GF-D8 (cell line): ENCODE measurements at places on chromosomes 4 and X.
A peak's percentile ranks its signal among the peaks of the same experiment; 100 is the strongest.

GRCh38 chr4:125838202-125838601 lies 523.4 kb downstream of the FAT4 start:
- no peak for DNase-seq

DNA sequence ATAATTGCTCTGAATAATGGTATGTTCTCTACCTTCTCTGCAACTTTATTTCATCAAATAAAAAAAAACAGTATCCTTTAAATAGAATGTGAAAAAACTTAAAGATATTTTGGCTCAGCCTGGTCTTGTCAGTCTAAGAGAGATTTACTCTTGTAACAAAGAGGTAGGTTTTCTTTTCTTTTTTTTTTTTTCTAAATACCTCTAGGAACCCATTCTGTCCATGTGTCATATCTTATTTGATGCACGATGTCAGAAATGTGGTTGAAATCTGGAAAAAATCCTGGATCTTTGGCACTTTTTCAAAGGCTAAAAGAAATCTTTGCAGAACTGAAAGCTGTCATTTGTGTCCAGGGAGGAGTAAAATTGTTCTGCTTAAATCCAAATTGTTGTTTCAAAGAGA lies 17.3 kb upstream of the FGF5 start:
- no peak for DNase-seq

- DNase-seq, result no peak
Observed at GRCh38 chr4:99276417-99276816, 14.4 kb downstream of the ADH1A start.

- DNase-seq, result no peak
Observed at GRCh38 chr4:86155766-86156165, 204.1 kb downstream of the MAPK10 start.

- DNase-seq, result no peak
Observed at GRCh38 chr4:124276461-124276860, 436.1 kb downstream of the ANKRD50 start.

DNA sequence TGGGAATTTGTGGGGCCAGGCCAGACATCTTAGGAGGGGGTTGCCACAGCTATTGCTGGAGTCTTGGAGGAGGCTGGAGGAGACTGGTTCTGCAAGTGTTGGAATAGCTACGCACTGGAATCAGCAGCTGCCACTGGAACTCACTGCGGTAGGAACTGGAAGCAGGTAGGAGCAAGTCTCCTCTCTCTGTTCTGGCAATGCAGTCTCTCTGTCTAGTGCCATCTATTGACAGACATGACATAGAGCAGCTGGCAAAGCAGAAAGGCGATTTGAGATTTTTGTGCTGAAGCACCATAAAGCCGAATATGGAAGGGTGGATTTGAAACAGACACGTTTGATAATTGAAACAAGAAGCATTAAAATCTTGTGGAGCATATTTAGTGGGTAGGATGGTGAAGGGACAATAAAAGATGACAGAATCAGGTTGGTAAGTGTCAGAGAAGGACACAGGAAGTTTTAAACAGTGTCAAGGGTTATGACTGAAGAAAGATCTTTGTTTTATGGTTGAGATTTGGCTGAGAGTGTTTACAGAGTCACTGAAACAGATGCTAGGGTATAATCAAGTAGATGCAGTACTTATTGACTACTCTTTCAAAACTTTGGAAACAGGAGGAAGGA lies 23.5 kb upstream of the SYNPO2 start:
- DNase-seq, result no peak

- DNase-seq, result no peak
Observed at GRCh38 chr4:2803624-2804448, 11.0 kb downstream of the SH3BP2 start.

DNA sequence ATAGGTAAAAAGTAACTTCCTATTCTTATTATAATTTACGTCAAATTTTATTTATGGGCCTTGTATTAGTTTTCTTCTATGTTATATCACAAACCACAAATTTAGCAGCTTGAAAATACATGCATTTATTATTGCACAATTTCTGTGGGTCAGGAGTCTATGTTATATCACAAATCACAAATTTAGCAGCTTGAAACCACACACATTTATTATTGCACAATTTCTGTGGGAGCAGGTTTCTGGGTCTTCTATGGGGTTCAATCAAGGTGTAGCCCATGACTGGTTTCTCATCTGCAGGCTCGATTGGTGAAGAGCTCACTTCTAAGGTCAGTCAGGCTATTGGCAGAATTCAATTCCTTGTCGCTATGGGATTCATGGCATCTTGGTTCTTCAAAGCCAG lies 332.7 kb upstream of the HAND2 start:
- DNase-seq, result no peak

- no peak for DNase-seq
Observed at GRCh38 chr4:77418333-77418732, 187.3 kb upstream of the CXCL13 start.

GRCh38 chrX:40996886-40997530 lies 88.2 kb upstream of the USP9X start:
- DNase-seq, result peak; percentile 70

- DNase-seq, result no peak
Observed at GRCh38 chr4:54073271-54073880, 9.0 kb upstream of the CHIC2 start.

GRCh38 chrX:84187533-84188319 lies at the start of gene RPS6KA6:
RPS6KA6 (minus strand) TSS chrX:84188199; CDS start chrX:84187899, 300 bp downstream.
- no peak for DNase-seq

- no peak for DNase-seq
Observed at GRCh38 chr4:63541828-63542227, 867.4 kb downstream of the TECRL start.

DNA sequence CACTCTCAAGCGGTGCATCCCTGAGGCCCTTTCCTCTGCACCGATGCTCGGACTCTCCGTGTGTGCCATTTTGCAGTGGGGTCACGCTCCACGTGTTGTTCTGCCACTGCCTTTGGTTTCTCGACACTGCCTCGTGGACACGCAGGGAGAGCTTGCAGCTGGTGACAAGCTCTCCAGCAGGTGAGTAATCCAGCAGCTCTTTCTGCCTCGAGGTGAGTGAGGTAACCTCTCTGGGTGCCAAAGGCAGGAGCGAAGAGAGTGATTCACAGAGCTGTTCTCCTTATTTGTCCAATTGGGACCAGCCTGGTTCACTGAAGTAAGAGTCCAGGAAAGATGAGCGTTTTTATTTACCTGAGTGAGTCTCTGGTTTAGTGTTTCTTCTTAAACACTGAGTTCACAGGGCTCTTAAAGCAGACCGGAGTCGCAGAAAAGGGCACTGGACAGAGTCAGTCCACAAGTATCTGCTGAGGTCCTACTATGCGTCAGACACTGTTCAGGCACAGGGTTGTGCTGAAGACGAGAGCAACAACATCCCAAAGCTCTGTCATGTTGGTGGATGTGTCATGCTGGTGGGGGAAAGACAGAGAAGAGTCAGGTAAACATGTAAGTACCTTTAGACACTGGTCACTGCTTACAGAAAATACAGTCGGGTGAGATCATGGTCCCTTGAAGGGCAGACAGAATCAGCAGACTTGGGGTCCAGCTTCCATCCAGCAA lies 61.8 kb downstream of the FHDC1 start:
- no peak for DNase-seq

DNA sequence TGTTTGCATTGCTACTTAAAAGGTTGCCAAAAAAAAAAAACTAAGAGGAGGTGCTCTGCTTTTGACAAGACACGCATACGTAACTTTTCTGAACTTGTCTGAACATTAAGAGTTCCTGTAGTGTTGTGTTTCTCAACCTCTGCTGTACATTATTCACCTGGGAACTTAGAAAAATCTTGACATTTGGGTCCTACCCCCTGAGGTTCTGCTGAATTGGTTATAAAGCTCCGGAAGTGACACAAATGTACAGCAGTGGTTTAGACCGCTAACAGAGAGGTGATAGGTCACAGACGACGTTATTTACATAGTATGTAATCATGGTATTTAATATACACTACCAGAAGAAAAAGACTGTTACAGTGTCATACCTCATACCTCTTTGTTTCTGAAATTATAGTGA lies 61.1 kb downstream of the CPEB2 start:
- no peak for DNase-seq

DNA sequence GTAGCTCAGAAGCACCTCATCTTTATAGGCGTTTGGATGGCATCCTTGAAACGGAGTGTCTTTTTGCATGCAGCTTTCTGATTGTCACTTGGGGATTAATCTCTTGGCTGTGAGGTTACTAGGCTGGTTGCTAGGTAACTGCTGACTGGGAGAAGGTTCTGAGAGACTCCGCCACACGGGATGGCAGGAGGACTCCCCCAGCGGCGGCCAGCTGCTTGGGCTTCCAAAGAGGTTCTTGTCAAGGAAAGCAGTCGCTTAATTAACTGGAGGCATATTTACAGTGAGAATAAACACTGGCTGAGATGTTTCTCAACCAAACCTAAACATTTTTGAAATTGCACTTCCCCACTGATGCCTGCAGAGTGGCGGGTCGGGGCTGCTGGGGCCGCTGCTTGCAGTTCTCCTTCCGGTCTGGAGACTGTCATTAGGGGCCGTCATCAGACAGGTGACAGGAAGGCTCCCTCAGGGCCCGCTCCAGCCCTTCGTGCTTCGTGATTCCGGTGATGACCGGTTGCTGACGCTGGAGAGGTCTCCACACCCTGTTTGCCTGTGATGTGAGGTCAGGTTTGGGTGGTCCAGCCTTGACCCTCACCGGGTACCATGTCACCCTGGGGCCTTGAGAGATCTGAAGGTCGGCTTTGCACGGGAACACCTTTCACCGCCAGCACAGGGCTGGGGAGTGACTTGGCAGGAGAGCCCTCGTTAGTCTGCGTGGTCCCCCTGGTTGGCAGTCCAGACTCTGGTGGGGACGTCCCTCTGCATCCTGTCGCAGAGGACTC lies 9.1 kb downstream of the NSG1 start:
- no peak for DNase-seq

DNA sequence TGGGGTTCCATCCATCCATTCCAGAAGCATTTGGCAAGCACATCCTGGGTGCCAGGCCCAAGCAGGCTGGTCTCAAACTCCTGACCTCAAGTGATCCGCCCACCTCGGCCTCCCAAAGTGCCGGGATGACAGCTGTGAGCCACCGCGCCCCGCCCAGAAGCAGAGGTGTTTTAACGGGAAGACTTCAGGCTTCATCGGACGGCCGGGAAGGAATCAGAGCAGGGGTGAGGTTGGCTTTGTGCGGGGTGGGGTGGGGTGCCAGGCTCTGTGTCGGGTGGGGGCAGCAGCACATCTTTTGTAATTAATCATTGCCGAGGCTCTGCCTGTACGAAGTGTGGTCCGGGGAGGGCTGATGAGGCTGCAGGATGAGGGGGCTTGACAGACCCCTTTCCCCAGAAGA lies 5.1 kb upstream of the SLC25A6 start:
- DNase-seq, result no peak

DNA sequence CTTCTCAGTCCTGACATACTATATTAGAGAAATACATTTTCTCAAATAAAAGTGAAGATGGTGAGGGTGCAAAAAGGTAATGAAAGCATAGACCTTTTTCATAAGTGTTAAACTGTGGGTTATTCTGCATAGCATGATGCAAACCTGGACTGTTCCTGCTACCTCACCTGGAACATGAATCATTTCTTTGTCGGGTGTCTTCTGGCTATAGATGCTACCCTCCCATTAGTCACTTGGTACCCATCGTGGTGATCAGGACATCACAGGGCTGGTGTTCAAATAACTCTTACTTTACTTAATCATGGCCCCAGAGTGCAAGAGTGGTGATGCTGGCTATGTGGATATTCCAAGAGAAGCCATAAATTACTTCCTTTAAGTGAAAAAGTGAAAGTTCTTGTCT lies 264.7 kb upstream of the AGA start:
- DNase-seq, result no peak

DNA sequence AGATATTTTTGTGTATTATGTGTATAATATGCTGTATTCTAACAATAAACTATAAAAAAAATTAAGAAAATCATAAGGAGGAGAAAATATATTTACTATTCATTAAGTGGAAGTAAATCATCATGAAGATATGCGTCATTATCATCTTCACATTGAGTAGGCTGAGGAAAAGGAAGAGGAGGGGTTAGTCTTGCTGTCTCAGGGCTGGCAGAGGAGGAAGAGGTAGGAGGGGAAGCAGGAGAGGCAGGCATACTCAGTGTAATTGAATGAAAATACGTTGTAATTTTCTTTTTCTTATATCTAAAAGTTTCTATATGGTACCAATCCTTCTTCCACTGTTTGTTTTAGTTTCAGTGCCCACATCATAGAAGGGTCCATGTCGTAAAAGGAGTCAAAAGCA lies 9.8 kb upstream of the TMEM185A start:
- no peak for DNase-seq

GRCh38 chr4:184802697-184803015 lies 23.1 kb downstream of the ACSL1 start:
- no peak for DNase-seq

GRCh38 chr4:139208404-139208945 lies 31.5 kb upstream of the ELF2 start:
- DNase-seq, result peak; percentile 97

DNA sequence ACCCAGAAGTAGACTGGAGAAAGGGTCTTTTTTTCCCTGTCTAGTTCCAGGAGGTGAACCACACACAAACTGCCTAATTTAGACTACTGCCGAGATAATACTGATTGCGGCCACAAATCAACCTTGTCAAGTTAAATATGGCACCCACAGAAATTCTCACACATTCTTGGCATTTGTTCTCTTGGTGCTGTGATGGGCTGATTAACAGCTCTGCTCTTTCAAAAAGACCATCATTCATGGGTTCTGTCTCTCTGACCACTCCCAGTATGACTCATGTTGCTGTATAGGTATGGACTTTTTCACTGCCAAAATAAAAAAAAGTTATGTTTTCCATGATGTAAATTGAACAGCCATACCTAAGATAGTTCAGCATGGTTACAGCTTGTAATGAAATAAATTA lies 1003.5 kb upstream of the LCORL start:
- DNase-seq, result no peak

- DNase-seq, result no peak
Observed at GRCh38 chr4:180650273-180650672, 1592.9 kb upstream of the TENM3 start.

DNA sequence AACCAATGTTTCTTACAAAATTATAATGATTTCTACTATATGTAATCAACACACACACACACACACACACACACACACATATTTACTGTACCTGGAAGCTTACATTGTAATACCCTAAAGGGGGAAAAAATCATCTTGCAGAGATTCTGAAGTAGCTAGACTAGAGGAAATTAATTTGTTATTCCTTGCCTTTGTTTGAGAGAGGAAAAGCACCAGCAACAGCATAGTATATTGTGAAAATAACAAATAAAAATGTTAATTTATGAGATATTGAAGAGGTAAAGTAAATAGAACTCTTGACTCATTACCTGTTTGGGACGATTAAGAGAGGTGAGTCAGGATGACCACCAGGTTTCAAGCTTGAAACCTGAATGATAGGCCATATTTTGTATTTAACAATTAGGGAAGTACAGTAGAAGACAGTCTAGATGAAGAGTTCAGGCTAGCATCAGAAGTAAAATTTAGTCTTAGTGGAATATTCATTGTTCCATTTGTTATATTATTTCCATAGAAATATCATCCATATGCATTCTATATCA lies 873.4 kb upstream of the PCDH10 start:
- no peak for DNase-seq

DNA sequence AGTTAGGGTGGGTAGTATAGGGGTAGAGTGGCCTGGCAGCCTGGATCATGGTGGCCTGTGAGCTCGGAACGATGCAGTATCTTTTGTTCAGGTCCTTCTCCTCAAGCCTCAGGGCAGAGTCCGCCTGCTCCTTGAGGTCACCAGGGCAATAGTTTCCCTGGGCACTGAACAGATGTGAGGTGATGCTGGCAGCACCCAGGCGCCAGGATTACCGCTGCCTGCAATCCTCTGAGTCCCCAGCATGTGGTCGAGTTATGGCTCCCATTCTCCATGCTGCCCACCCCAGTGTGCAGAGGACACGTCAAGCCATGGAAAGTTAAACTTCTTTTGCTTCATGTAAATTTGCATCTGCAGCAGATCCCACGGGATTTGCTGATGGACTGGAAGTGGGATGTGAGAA lies 38.7 kb downstream of the NEIL3 start:
- DNase-seq, result no peak

- no peak for DNase-seq
Observed at GRCh38 chr4:144589512-144589911, 56.4 kb upstream of the HHIP start.
